ENCODE measurements at places on chromosomes 7 and 10.

GRCh38 chr7:256981-257646 lies 32.9 kb upstream of the FOXL3 start:
- DNase-seq: no peak

DNA sequence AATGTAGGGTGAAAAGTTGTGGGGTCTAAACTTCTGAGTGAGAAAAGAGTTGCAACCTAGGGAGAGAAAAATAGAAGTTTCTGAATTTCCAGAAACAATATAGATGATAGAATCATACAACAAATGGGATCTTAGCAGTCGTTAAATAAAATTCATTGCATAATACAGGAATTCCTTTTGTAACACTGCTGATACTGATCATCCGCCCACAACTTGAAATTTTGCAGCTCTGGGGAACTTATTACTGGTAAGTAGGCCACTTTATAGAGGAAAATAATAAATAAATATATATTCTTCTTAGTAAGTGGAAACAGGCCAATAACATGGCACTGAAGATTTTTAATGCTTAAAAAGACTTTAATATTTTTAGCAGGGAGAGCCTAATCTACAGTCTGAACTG lies 81.9 kb upstream of the SMIM30 start:
- no peak for DNase-seq

GRCh38 chr10:119497243-119497642 lies 45.3 kb downstream of the RGS10 start:
- no peak for DNase-seq

DNA sequence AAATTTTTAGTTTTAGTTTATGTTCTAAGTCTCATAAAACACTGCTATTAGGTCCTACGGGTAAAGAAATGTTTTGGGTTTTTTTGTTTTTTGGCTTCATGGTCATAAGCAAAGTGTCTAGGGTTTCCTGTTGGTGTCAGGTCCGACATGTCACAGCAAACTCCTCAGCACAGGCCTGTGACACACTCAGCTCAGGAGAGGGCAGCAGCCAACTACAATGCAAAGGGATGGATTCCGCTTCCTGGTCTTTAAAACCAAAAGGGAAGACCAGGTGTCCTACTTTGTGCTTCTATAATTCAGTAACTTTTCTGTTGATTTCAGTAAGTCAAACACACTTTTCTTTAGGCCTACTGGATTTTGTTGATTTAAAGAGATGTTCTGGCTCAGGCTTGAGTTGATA lies 83.8 kb upstream of the MACROH2A2 start:
- DNase-seq: no peak

DNA sequence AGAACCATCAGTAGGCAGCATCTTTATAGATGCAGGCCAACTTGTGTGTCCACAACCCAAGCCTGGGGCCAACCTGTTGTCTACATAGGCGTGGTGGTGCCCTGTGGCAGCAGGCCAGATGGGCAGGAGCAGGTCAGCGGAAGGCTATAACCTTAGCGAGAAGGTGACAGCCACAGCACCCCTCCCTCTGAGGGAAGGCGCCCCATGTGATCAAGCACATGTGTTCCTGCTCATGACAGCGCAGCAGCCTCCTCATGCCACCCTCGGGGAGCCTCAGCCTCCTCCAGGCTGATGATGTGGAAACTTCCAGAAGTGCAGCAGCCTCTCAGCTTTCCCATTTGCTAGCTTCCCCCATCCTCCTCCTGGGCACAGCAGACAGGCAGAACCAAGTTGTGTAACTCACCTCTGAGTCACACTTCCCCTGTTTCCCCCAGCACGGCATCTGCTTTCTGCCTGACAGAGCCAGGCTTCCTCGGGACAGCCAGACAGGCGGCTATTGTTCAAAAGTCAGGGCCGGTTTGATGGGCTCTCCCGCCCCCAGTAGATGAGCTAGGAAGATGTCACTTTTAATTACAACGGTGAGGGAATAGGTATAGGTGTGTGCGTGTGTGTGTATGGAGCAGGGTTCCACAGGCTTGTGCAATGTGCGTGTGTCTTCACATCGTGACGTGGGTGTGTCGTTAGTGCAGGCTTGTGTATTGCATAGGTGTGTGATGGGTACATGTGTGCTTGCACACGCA lies 312.0 kb upstream of the ZMIZ1 start:
- no peak for DNase-seq

- no peak for DNase-seq
Observed at GRCh38 chr10:107169516-107169915, 5.0 kb upstream of the SORCS1 start.

- no peak for DNase-seq
Observed at GRCh38 chr10:118500477-118501104, 94.9 kb downstream of the PRLHR start.

All from activated CD4-positive, CD25-positive, alpha-beta regulatory T cell (primary cell).